Cardiac muscle cell (in vitro differentiated cells and primary cell): ENCODE measurements at places on chromosomes 11 and 22.

- peaks cover 3% of the 10 kb centered on the region for H3K4me1 ChIP-seq
- no peak overlapping the region for H3K27ac ChIP-seq
- no peak overlapping the region for H3K4me3 ChIP-seq
These were observed 133.4 kb downstream of the CCDC34 start for GRCh38 chr11:27229511-27230191.

- no peak overlapping the region for H3K27ac ChIP-seq
- H3K4me1 ChIP-seq, result peaks cover 15% of the 10 kb centered on the region
- no peaks in the 10 kb centered on the region for H3K27me3 ChIP-seq
- no peak overlapping the region for H3K4me3 ChIP-seq
- DNase-seq, result no peak
- H3K36me3 ChIP-seq, result no peaks in the 10 kb centered on the region
These were observed 90.5 kb upstream of the LUZP2 start for GRCh38 chr11:24406389-24406788.

DNA sequence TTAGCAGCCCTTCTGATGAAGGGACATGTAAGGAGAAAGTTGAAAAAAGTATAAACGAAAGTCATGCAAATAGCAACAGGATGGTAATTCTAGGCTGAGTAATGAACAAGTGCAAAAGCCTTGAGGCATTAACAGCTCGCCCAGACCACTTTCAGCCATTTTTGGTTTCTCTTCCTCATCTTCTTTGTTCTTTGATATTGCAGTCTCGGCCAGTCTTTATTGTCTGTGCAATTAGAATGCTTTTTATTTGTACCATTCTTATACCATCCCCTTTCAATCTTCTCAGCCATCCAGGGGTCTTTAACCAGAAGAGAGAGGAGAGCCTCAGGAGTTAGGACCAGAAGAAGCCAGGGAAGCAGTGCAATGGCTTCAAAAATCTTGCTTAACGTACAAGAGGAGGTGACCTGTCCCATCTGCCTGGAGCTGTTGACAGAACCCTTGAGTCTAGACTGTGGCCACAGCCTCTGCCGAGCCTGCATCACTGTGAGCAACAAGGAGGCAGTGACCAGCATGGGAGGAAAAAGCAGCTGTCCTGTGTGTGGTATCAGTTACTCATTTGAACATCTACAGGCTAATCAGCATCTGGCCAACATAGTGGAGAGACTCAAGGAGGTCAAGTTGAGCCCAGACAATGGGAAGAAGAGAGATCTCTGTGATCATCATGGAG is 7.3 kb downstream of the TRIM34 start:
- peak; percentile 53 for DNase-seq
- H3K27me3 ChIP-seq, result no peaks in the 10 kb centered on the region
- H3K27ac ChIP-seq, result no peak overlapping the region
- H3K36me3 ChIP-seq, result no peaks in the 10 kb centered on the region
- no peaks in the 10 kb centered on the region for H3K4me1 ChIP-seq
- H3K4me3 ChIP-seq, result no peak overlapping the region

DNA sequence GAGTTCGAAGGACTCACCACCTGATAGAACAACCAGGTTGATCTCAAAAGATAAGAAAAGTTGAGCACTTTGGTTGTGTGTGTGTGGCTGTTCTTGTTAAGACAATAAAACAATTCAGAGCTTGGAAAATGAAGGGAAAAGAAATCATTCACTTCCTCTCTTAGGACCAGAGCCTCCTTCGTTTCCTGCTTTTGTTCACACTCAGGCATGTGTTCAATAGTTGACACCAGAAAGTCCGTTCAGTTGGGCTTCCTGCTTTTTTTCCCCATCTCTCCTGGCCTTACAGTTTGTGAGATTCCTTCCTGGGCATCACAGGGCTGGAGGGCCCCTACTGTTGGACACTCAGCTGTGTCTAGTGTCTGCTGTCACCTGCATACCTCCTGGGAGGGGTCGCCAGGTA is 48.0 kb downstream of the TSPAN18 start:
- peaks cover 19% of the 10 kb centered on the region for H3K4me1 ChIP-seq
- H3K27me3 ChIP-seq, result no peaks in the 10 kb centered on the region
- no peak overlapping the region for H3K4me3 ChIP-seq
- peak overlapping the region; percentile 34 for H3K27ac ChIP-seq
